Activated gamma-delta T cell treated with anti-CD3 and anti-CD28 coated beads, Interleukin-2, amount 50 U/mL, for 16 hours (primary cell): ENCODE measurements at places on chromosomes 5 and 9.

- DNase-seq, result no peak
These were observed 775.4 kb downstream of the SEMA5A start for GRCh38 chr5:8770431-8770830.

GRCh38 chr9:111659691-111660090, 1.7 kb upstream of the GNG10 start:
- DNase-seq, result no peak

- no peak for DNase-seq
These were observed 6.9 kb downstream of the RGMB start for GRCh38 chr5:98780390-98780789.

- peak; percentile 46 for DNase-seq
These were observed 90.6 kb downstream of the RALGPS1 start for GRCh38 chr9:127004946-127005769.

DNA sequence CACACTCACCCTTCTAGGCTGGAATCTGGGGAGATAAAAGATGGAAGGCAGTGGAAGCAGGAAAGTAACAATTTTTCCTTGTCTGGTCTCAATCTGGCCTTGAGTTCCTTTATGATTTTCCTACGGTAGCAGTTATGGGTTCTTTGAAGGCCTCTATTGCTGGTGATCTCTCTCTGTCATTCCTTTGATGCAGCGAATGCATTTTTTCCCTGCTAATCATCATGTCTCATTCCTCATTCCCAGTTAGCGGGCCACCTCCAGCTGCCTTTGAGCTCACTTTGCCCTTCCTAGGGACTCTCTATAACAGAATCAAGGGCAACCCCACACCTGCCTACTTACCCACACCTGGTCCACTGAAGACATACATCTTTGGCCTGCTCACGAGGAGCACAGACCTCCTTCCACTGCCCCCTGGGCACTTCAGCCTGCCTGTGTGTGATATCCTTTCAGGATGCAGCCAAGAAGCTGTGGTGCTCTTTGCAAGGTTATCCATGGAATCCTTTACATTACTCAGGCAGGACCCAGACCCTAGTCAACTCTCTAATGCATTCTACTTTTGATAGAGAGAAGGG, 191.7 kb downstream of the DRD1 start:
- no peak for DNase-seq

- no peak for DNase-seq
These were observed 173.8 kb downstream of the NTRK2 start for GRCh38 chr9:84843175-84843824.

- DNase-seq, result no peak
These were observed 782.2 kb upstream of the NUDT12 start for GRCh38 chr5:104344809-104345208.

DNA sequence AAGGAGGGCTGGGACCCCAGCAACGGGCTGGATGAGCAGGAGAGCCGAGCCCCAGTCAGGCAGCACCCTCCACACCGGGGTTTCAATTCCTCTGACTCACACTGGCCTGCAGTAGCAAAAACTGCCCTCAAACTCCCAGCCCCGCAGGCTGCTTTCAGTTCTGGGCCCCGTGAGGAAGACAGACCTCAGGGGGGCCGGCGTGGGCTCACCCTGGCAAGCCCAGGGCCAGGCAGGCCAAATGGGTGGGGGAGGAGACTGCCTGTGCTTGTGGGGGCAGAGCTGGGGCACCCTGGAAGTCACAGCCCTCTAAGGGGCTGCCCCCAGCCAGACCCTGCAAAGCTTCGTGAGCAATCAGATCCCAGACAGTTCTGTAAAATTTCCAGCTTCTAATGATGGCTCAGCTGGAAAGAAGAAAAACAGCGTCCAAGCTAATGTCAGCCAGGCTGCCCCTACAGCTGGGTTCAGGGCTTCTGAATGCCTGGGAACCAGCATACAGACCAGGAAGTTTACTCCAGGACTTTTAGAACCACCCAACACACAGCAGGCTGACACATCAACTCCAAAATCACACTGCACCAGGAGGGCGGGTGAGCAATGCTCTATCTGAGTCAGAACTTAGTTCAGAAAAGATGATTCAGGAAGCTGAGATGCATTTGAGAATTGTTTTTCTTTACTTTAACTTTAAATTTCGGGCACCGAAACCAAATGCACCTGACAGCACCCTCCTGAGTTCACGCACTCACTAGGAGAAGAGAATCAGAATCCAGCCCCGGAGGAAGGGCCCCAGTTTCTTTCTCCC, 34.7 kb downstream of the LPCAT1 start:
- DNase-seq, result peak; percentile 34

- DNase-seq, result no peak
These were observed 47.0 kb downstream of the PLK2 start for GRCh38 chr5:58412932-58413331.

DNA sequence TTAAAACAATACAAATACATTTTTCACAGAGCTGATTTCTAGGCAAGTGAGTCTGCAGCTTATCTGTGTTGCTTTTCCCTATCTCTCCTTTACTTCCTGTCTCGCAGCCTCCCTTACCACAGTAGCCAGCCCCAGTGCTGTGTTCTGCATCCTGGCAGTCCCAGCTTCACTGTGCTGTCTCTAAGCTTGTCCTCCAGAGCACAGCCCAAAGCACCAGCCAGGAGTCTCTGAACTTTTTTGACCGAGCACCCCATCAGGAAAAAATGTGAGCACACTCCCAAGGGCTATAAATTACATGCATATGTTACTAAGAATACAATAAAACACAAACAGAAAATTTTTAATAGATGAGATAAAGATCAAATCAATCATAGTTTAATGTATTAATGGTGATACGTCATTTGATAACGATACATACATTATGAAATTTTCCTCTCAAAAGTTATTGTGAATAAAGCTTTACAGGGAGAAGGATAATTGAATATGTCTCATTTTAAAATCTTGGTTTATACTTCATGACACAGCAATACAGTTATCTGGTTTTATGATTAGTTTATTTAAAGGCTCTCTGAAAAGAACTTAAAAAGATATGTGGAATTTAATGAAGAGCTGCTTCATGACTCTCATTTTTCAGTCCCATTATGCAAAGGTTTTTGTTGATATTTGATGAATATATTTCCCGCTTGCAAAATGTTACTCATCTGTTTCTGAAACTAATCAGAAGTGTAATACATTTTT, 7.3 kb upstream of the RHOBTB3 start:
- DNase-seq, result no peak

DNA sequence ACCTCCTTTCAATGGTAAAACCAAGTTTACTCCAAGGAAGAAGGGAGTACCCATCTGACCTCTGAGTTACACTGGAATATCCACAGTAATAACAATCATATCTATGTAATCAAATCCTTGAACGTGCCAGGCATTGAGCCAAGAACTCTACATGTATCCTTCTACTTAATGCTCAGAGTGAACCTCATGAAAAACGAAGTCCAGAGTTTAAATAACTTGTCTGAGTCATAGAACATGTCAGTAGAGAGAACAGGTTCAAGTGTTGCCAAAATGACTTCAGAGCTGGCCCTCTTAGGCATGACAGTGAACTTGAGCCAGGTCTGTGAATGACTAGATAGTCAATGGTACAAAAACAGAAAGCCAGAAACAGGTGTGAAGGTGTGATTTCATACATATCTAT, 164.1 kb upstream of the ZNF618 start:
- no peak for DNase-seq

- no peak for DNase-seq
These were observed 419.4 kb downstream of the SEMA5A start for GRCh38 chr5:9126490-9126889.

GRCh38 chr5:95027151-95027721, 257.7 kb downstream of the MCTP1 start:
- no peak for DNase-seq

DNA sequence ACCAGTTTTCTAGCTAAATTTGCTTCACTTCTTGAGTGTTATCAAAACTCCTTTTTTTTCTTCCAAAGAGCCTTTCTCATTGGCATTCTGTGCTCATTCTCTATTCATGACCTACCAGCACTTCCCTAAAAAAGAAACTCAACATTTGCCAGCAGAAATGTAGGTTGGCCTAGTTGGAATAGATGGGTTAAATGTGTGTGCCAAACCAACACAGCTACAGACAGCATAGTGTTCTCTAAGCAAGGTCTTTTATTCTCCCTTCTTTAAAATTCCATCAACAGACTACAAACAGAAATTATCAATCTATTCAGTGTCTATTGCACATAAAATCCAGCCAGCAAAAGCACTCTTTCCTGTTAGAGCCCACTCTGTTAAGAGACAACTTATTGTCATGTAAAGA, 255.8 kb upstream of the PUM3 start:
- no peak for DNase-seq

GRCh38 chr9:127474592-127474991, 23.3 kb downstream of the LRSAM1 start:
- DNase-seq, result no peak

GRCh38 chr5:43412644-43413043, 453 bp upstream of the CCL28 start:
- no peak for DNase-seq

- peak; percentile 4 for DNase-seq
These were observed 94.0 kb downstream of the ACTL7B start for GRCh38 chr9:108761655-108762347.

- DNase-seq, result no peak
These were observed 346.9 kb downstream of the ZNF608 start for GRCh38 chr5:124399426-124399961.

- no peak for DNase-seq
These were observed 130.3 kb downstream of the FOXD1 start for GRCh38 chr5:73318308-73318719.

DNA sequence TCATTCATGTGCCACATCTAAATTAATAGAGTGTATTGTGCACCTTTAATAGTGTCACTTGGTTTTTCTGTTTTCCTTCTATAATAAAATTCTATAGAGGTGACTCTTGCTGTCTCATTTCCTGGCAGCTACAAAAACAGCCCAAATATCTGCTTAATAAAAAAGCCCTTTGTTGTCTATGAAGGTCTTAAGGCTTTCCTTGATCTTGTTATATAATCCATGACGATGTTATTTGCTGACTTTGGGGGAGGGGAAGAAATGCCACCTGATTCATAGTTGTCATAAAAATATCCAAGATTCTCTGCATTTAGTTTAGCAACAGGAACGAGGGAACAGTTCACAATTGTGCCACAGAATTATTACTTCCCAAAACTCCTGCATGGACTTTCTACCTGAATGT, 31.3 kb downstream of the CPEB4 start:
- no peak for DNase-seq

DNA sequence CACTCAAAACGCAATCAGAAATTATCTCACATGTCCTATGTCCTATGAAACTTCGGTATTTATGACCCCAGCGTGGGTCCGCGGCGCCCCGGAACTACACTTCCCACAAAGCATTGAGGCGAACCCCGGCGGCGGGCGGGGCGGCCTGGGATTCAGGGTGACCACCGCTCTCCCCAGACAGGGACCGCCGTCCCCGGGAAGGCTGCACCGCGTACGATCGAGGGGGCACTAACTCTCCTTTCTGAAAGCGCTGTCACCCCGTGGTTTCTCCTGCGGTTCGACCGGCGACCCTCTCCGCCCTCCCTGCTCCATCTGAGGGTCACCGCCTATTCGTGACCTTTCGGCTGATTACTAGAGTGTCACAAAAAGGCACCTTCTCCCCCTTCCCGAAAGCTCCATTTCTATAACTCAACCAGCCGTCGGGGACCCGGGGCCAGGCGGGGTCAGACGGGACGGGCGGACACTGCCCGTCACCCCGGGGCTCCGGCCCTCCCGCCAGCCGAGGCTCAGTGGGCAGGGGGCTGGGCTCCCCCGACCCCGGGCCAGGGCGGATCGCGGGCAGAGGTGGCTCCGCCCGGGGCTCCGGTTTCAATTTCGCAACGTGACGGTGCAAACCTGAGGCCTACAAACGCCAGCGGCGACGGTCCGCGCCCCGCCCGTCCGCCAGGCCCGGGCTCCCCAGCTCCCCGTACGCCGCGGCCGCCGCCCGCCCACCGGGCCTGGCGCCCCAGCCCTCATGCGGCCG, 1.3 kb downstream of the ECPAS start:
- peak; percentile 34 for DNase-seq

- DNase-seq, result no peak
These were observed 654.3 kb downstream of the CCDC171 start for GRCh38 chr9:16207161-16207560.

- no peak for DNase-seq
These were observed 27.0 kb downstream of the MRPL36 start for GRCh38 chr5:1772634-1773033.

- no peak for DNase-seq
These were observed 99.6 kb downstream of the FAM114A2 start for GRCh38 chr5:153939101-153939500.

DNA sequence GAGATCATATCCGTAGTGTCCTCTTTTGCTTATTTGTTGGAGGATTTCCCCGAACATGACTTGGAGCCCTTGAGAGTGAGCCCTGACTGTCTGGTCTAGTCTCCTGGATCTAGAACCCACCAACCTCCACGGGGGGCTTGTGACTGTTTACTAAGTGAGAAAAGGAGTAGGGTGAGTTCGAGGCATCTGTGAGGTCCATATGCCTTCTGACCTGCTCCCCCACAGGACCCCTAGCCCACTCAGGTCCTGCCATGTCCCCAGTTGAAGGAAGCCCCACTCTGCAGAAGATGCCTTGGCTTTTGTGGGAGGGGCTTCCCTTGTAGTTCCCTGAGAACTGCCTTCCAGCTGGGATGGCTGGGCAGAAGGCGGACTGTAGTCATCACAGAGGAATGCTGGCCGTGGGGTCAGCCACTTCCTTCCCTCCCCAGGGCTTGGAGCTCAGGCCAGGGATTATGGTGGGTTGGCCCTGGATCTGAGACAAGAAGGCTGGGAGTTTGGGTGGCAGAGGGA, 7.0 kb upstream of the IRF1 start:
- no peak for DNase-seq

- no peak for DNase-seq
These were observed 116.9 kb upstream of the CPEB4 start for GRCh38 chr5:173771121-173771724.

DNA sequence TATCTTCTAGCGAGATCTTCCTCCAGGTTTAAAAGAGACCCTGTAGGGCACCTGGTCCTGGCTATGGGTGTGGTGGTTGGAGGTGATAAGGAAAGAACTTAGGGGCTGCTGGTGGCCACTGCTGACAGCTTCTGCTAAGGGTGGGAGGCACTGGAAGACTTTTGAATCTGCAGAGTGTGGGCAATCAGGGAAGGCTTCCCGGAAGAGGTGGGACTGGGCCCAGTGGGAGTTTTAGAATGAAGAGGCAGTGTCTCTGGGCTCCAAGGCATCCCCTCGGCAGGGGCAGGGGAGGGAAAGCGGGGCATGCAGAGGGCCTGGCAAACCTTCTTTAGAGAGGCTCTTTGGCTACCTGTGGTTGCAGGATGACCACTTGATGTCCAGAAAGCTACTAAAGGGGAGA, 23.0 kb upstream of the DAB2IP start:
- no peak for DNase-seq
